ENCODE measurements at places on chromosomes 1 and 21. TPM values are rescaled to one million over a fixed set of nuclear protein-coding genes. Genes with fewer than 3 reads are reported as not detected.

The ADAMTS5 gene
- polyA plus RNA-seq, result 4.1 TPM

The ICOSLG gene
- not detected for polyA plus RNA-seq

The EFNA3 gene
- polyA plus RNA-seq, result 0.51 TPM

The KCNJ15 gene
- polyA plus RNA-seq, result 0.07 TPM

The RORC gene
- not detected for polyA plus RNA-seq

The JUN gene
- 56.5 TPM for polyA plus RNA-seq

The IFI16 gene
- 179 TPM for polyA plus RNA-seq

The DDX59 gene
- polyA plus RNA-seq, result 15.0 TPM

The OPRD1 gene
- not detected for polyA plus RNA-seq

The CDK18 gene
- polyA plus RNA-seq, result 0.36 TPM

The RCSD1 gene
- not detected for polyA plus RNA-seq

The PKP1 gene
- polyA plus RNA-seq, result 0.04 TPM

The PROX1 gene
- 0.07 TPM for polyA plus RNA-seq

The DNAH14 gene
- 7.2 TPM for polyA plus RNA-seq

The TPTE gene
- polyA plus RNA-seq, result not detected

The TRIM62 gene
- 7.2 TPM for polyA plus RNA-seq
